Kidney capillary endothelial cell (primary cell): ENCODE measurements at places on chromosomes 16 and 17.

- no peak for DNase-seq
Measured at GRCh38 chr16:2480948-2481347, 6.0 kb downstream of the TBC1D24 start.

- no peak for DNase-seq
Measured at GRCh38 chr16:3797904-3798811, 80.8 kb upstream of the TRAP1 start.

DNA sequence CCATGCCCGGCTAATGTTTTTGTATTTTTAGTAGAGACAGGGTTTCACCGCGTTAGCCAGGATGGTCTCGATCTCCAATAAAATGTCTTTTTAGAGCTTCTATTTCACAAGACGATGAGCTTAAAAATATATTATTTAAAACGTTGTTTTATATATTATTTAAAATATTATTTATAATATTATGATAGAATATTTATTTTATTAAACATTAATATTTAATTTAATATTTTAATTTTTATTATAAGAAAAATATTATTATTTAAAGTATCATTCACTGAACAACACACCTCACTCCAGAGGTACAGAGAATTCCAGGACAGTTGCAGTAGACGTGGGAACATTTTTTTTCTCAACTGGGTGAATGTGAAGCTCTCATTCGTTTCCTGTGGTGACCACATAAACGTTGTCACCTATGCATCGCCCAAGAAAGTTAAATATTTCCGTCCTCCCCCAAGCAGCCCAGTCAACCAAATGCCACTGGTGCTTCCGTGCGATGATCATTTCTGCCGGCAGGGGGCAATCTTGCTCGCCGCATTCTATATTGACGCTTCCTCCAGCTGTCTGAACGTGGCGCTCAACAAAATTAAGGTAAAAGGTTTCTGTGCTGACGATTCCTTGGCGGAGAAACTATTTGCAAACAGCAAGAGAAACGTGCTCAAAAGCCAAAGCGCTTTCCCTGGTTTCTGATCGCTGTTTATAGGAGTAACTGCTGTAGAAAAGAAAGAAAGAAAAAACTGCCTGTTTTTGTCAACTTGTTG lies 41.7 kb upstream of the PRSS54 start:
- DNase-seq, result peak; percentile 76

GRCh38 chr16:12474806-12475410 lies 328.8 kb downstream of the CPPED1 start:
- DNase-seq, result no peak

DNA sequence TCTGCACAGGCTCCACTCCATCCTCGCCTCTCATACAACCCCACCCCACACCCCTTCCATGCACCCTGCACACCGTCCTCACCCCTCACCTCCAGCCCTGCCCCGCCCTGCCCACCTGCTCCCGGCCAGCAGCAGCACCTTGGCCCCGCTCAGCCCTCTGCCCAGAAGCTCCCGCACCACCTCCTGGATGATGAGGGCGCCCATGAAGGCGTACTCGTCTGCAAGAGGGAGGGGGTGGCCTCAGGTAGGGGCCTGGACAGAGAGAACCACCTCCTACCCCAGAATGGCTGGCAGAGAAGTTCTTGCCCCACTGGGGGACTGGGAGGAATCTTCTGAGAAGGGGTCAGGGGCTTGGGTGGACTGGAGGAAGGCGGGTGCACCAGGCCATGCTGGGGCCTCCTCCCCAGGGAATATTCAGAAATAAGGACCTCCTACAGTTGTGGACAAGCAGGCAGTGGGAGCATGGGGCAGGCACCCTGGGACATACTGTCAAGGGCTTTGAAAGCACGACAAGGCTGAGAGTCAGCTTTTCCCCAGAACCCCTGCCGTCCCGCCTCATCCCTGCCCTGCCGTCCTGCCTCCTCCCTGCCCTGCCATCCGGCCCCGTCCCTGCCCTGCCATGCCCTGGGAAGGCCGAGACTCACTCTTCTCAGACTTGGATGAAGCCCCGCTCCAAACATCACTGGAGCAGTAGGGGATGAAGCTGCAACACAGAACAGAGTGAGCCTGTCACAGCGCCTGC lies 3.1 kb downstream of the NOTUM start:
- no peak for DNase-seq

GRCh38 chr16:76913046-76913445 lies 277.9 kb upstream of the MON1B start:
- no peak for DNase-seq

DNA sequence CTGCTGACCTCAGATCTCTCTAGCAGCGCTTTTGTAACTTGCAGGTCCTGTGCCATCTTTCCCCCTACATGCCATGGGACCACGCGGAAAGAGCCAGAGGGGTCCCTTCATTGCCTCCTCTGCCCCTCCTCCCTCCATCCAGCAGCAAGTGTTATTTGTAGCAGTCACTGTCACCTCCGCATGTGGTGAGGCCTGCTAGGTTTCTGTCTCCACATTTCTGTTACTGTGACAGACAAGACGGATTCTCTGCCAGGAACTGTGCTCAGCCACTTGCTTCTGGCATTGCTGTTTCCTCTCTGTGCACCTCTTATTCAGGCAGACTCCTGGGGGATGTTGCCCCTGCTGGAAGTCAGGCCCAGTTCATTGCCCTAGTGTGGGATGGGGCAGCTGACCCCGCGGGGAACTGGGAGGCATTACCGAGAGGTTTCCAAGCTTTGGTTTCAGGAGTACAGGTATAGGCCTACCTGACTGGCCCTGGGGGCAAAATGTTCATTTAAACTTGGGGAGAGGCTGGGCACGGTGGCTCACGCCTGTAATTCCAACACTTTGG lies 61.2 kb downstream of the RAB11FIP4 start:
- no peak for DNase-seq

DNA sequence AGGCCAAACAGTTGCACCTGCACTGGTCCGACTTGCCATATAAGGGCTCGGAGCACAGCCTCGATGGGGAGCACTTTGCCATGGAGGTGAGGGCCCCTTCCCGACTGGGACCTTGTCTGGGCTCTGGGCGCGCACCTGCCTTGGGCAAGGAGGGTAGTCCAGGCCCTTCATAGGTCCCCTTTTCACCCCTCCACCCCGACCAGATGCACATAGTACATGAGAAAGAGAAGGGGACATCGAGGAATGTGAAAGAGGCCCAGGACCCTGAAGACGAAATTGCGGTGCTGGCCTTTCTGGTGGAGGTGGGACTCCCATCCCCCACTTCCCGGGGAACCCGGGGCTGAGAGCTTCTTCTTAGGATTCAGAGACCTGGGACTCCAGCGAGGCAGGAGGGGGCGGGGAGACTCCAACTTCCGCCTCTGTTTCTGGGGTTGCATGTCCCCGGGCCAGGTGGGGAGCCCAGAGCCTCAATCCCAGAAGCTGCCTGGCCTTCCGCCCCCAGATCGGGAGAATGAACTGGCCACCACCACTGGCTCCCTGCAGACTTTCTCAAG lies 7.8 kb downstream of the CA4 start:
- no peak for DNase-seq

DNA sequence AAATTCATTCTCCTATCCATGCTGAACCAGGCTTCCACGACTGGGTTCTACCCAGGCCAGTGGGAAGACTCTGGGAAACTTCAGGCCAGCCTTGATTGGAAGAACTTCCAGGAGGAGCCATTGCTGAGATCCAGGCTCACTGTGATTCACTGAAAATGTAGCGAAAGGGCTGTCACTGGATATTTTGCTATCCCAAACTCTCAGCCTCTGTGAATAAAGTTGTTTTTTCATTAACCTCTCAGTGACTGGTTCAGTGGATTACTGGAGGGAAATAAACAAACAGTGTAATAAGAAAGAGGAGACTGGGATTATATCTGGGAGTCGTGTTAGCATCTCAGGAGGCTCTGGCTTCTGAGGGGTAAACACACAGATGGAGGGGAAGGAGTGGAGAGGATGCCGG lies 3.1 kb downstream of the FOXL1 start:
- no peak for DNase-seq

GRCh38 chr17:56096026-56096810 lies 57.1 kb upstream of the ANKFN1 start:
- no peak for DNase-seq

GRCh38 chr16:58299757-58300349 lies 5.0 kb upstream of the PRSS54 start:
- DNase-seq, result no peak

GRCh38 chr16:71214746-71215381 lies 15.7 kb downstream of the HYDIN start:
- no peak for DNase-seq

GRCh38 chr16:177981-178667 lies 1.6 kb downstream of the HBA1 start:
- no peak for DNase-seq

DNA sequence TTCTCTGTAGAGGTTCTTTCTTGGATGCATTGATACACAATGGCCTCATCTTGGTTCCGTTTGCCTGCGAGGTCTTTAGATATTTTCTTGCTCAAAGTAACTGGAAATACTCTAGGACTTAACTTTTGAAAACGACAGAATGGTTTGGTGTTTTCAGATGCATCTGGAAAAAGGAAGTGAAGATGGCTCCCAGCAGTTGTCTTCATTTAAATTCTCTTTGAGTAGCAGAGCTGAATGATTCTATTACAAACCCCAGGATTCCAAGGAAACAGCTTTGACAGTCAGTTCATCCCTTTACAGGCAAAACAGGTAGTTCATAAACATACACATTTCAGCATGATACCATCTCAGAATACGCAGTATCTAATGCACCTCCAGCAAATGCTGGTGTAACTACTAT lies 54.8 kb downstream of the PSMD12 start:
- no peak for DNase-seq

DNA sequence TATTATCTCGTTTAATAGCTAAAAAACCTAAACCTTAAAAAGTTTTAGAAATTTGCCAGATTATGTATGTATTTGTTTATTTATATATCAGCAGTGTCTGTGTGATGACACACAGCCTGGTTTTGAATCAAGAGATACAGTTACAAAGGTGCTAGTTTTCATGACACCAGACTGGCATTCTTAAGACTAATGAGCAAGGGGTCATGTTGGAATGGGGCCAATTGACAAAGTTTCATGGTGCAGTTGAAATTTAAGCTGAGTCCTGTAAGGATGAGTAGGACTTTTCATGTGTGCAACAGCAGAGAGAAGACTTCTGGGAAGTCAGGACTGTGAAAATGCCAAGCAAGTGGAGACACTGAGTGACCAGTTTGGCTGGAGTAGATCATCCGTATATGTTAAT lies 3.2 kb upstream of the KRT10 start:
- no peak for DNase-seq

DNA sequence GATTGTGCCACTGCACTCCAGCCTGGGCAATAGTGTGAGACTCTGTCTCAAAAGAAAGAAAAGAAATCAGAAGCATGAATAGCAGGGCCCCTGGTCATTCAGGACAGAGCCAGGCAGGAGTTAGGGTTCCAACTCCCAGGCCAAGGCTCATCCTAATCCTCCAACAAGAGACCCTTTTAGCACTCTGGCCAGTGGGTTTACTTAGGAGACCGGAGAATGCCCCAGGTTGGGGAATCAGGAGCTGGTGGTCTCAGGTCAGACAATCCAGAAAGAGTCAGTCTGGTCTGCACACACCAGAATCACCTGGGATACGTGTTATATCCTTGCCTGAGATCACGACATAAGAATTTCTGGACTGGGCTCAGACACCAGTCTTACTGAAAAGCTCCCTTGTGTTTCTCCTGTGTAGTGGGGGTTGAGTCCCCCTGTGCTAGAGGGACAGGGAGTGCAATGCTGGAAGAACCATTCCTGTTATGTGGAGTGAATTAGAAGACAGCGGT lies 48.7 kb downstream of the CCDC42 start:
- DNase-seq, result no peak

DNA sequence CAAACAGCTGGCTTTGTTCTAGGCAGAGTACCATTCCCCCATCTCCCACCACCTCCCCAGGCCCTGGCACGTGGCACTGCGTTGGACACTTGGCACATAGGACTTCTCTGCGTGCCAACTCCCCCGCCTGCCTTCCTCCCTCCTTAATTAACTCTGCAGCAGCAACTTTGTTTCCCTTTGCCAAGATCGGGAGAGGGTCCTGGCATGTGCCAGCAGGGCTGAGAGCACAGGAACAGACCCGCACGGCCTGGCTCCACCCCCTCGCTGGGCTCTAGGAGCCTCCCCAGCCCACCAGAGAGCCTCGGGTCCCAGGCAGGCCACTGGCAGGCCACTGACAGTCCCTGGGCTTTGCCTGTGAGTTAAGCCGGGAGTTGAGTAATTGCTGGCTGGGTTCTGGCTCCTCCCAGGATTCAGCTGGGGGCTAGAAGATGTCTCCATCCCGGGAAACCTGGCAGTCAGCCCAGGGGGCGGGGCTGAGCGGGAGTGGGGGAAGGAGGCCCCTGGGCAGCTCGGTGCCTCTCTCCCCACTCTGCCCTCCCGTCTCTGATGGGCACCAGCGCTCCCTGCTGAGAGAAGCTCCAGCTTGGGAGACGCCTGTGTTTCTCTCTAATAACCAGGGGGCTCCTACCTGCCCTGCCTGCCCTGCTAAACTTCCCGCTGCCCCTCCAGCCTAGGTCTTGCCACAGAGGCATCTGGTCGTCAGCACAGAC lies 224.0 kb upstream of the TNRC6C start:
- no peak for DNase-seq

- DNase-seq, result no peak
Measured at GRCh38 chr16:78277321-78278055, 178.0 kb downstream of the WWOX start.

DNA sequence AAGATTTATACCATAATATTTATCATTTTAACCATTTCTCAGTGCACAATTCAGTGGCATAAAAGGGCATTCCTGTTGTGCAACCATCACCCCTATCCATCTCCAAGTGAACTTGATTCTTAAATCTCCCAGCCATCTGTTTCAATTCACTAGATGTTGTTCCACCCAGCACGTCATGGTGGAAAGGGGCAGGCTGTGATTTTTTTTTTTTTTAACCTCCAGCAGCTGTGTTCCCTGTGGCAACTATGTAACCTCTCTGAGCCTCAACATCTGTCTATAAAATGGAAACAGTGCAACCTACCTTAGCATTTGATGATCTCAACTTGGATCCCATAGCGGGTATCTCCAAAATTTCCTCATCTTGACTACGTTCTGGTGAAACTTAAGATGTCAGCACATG lies 604.5 kb downstream of the WWOX start:
- no peak for DNase-seq

GRCh38 chr16:11949527-11949926 lies 7.7 kb upstream of the NPIPB2 start:
- DNase-seq, result peak; percentile 48

GRCh38 chr17:46270032-46270431 lies 24.9 kb upstream of the LRRC37A start:
- no peak for DNase-seq

GRCh38 chr17:81931557-81932332 lies 4.2 kb upstream of the MAFG start:
- DNase-seq, result no peak

GRCh38 chr17:39082482-39082881 lies 69.0 kb downstream of the PLXDC1 start:
- no peak for DNase-seq
